Foreskin keratinocyte (primary cell): ENCODE measurements at places on chromosomes 5 and 9.
A peak's percentile ranks its signal among the peaks of the same experiment; 100 is the strongest.

- no peak for DNase-seq
Measured at GRCh38 chr9:91905991-91906469, 44.0 kb downstream of the ROR2 start.

DNA sequence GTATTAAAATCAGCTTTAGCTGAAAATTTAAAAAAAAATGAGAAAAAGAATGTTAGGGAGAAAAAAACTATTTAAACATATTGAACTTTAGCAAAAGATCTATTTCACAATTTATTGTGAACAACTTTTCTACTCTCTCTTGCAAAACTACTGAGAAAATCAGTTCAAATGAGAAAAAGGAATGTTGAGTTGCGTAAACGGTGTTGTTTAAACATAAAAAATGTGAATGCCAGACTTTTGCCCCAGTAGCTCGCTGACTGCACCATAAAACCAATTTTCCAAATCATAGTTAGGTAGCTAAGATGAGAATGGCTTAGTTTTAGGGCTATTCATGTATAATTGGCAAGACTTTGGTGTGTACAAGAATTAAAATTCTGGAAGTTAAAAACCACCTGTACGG lies 13.4 kb upstream of the RAD23B start:
- no peak for DNase-seq

DNA sequence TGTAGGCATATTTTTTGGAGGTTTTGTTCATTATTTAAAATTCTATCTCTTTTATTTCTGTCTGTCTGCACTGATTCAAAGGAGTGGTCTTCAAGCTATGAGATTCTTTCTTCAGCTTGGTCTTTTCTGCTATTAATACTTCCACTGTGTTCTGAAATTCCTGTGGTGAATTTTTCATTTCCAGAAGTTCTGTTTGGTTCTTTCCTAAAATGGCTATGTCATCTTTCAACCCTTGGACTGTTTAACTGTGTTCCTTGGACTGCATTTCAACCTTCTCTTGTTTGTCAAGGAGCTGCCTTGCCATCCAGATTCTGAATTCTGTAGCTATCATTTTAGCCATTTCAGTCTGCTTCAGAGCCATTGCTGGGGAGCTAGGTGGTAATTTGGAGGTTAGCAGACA lies 76.3 kb downstream of the CERT1 start:
- DNase-seq: no peak

DNA sequence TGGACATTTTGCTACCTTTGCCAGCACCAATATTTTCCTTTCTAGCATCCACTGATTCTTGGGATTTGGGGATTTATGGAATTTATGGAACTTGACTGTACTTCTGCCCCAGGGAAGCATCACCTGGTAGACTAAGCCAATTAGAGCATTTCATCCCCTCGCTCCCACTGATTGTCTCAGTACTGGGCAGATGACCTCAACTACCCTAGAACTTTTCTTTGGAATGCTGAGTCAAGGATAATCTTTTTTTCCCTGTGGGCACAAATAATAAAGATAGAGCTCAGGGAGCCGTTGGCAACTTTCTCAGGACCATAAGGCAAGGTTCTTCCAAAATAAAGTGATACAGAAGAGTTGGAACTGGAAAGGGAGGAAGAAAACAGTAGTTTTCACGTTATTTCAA lies 438.4 kb downstream of the PLK2 start:
- no peak for DNase-seq

- DNase-seq: no peak
Measured at GRCh38 chr5:127595484-127596368, 53.2 kb upstream of the CTXN3 start.

DNA sequence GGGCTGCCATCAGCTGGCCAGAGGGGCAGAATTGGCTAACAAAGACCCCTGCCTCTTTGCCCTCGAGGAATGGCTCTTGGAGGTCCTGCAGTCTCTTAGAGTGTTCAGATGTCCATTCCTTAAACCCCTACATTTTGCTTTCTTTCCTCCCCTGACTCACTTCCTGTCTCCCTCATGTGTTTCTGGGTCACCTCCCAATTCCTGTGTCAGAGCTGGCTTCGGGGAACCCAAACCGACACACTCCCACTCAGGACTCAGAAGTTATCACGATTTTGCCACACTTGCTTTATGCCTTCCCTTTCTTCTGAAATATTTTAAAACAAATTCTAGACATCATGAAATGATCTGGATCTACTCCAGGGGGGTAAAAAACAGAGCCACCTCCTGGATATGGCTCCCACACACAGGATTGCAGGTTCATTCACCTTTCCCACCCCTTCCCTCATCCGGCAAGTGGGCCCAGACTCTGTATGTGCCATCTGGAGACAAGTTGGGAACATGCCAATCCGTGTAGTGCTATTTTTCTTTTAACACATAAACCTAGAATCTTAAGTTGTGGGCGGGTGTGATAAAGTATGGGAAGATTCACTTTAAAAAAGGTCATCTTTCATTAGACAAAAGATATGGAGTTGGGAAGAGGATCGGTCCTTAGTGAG lies 145.7 kb downstream of the NXNL2 start:
- DNase-seq: no peak

- no peak for DNase-seq
Measured at GRCh38 chr5:10262995-10263394, 12.9 kb downstream of the CCT5 start.

DNA sequence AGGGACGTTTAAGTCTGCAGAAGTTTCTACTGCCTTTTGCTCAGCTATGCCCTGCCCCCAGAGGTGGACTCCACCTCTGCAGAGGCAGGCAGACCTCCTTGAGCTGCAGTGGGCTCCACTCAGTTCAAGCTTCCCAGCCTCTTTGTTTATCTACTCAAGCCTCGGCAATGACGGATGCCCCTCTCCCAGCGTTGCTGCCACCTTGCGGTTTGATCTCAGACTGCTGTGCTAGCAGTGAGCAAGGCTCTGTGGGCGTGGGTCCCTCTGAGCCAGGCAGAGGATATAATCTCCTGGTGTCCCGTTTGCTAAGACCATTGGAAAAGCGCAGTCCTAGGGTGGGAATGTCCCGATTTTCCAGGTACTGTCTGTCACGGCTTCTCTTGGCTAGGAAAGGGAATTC lies 2188.5 kb upstream of the WWC1 start:
- DNase-seq: no peak

GRCh38 chr9:15240927-15241326 lies 66.1 kb downstream of the TTC39B start:
- DNase-seq: no peak

DNA sequence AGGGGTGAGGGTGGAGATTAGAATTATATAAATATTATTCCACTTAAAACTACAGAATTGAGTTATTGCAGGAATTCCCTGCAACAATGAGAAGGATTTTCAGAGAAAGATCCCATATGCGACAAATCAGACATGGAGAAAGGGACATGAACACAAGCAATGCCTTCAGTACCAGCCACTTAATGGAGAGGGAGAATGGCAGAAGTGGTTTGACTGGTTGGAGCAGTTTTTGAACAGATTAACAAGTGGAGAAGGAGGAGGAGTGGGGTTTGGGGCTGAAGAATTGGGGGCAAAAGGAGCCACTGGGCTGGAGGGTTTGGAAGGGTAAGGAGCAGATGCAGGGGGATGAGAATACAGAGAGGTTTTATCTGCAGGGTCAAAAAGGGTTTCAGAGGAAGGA lies 620.9 kb upstream of the PTPRD start:
- no peak for DNase-seq

GRCh38 chr9:98135938-98136337 lies 16.9 kb upstream of the TRIM14 start:
- DNase-seq: no peak

GRCh38 chr5:145943674-145944121 lies 7.3 kb downstream of the SH3RF2 start:
- peak; percentile 86 for DNase-seq

DNA sequence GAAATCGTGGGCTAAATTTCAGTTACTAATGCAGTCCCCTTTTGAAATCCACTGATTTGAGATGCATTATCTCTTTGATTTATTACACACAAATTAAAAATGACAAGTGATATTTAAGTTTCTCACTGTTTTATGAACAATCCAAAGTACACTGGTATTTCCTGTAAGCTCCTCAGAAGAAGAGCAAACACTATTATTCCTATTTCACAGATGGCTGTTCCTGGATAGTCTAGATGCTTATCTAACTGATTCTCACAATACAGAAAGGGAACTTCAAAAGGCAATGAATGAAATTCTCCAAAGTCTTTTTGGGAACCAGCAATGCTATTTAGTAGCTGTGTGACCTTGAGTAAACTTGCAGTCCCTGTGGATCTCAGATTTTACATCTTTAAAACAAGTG lies 404.7 kb upstream of the DAB2 start:
- no peak for DNase-seq

- DNase-seq: no peak
Measured at GRCh38 chr5:34061993-34062392, 19.0 kb upstream of the C1QTNF3 start.

DNA sequence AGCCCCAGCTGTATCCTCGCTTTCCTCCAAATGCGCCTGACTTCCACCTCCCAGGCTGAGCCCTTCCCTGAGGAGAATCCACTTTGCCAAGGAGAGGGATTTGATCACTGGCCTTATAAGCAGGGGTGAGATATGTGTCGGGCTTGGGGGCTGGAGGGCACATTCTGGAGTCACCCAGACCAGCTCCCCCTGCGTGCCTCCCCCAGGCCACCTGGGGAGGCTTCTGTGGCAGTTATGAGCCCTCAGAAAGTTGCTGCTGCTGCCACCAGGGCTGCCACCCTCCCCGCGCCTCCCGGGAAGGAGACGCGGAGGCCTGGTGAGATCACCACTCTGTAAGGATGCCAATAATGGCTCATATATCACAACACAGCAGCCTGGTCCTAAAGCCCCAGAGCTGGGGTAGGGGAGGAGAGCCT lies 211.5 kb downstream of the PAPPA start:
- DNase-seq: no peak

- DNase-seq: no peak
Measured at GRCh38 chr5:62600560-62601252, 22.1 kb downstream of the LRRC70 start.

- peak; percentile 9 for DNase-seq
Measured at GRCh38 chr5:44365345-44365744, 23.9 kb downstream of the FGF10 start.

DNA sequence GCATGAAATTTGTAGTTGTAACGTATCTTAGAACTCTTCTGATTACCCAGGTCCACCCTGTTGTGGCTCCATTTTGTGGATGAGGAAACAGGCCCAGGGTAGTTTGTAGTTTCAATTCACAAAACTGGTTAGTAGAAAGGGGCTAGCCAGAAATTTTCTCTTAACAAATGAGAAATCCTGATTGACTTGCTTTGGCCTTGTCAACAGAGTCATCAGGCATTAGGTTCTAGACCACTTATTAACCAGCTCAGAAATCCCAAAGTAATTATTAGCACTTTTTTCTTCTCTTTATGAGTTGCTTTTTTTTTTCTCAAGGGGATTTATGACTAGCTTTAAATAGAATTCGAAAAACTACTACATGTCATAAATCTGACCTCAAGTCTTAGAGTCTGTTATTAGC lies 160.2 kb downstream of the SH3GL2 start:
- no peak for DNase-seq

GRCh38 chr5:97142521-97143254 lies at the start of gene LIX1:
Gene LIX1 (minus strand): TSS chr5:97142611. CDS start chr5:97142576, 35 bp downstream.
- DNase-seq: peak; percentile 29

DNA sequence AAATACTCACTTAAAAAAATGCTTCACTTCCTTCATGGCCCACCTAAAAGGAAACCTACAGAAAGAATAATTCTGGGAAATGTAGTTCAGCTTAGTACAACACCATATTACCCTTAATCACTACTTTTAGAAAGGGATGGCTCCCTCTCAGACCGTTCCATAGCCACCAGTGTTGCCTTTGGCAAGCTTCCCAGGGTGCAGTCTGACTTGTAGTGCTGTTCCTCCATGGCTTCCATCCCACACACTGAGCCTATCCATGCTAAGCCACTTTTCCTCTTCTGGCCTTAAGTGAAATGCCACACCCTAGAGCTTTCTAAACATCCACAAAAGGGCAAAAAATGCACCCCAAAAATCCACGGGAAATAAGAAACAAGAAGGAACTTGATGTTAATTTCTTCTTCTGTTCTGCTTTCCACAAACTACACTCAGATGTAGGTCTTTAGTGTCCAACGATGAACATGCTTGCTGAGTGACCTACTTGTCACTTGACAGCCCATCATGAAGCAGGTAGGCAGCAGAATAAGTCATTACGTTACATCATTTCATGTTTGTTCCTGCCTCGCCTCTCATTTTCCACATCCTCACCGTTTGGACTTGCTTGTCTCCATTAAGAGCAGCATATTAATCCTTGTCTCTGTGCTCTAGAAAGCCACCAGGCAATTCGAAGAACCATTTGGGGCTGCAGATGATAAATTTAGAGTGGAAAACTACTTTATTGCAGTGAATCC lies 391.1 kb upstream of the GRAMD2B start:
- no peak for DNase-seq

DNA sequence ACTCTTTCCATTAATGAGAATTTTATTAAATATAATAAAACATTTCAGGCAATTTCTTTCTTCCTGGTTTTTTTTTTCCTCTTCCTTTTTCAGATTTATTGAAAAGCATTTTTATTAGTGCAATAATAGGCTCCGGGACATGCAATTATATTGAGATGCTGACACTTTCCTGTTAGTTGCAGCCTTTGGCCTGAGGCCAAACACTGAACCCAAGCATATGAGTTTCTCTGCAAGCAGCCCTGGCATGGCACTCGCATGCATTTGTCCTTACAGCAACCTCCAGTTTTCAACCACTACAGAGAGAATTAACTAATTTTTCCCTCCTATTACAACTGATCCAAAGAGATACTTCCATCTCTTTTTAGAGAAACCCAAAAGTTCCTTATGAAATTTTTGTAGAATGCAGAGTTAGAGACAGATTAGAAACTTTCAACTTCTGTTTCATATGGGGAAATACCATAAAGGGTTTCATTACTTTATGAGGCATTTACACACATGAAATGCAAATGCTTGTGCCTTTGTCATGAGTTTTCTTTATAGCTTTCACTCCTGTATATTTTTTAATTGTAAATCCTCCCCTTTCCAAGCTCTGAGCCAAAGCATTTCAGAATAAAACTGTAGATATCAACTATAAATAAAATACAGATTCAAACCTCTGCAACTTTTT lies 183.0 kb downstream of the CETN3 start:
- no peak for DNase-seq

- DNase-seq: no peak
Measured at GRCh38 chr5:76679231-76679630, 36.7 kb upstream of the F2R start.

DNA sequence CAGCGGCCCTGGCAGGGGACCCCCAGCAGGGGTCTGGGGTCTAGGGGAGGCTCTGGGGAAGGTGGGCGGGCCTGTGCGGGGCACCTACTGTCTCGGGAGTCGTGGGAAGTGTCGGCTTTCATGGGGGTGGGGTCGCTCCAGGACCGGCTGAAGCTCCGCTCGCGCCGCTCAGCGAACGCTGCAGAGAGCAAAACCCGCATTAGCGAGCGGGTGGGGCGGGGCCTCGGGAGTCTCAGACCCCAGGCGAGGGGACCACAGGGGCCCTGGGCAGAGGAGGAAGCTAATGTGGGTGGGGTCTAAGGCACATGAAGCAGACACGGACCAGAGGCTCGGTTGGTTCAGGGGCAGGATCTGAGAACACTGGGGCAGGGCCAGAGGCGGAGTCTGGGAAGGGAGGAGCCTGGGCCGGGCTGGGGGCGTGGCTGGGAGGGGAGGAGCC lies 5.5 kb downstream of the NSMF start:
- DNase-seq: no peak

- DNase-seq: no peak
Measured at GRCh38 chr9:99515895-99516656, 294.0 kb downstream of the SEC61B start.

GRCh38 chr5:115475788-115476187 lies 68.8 kb downstream of the FEM1C start:
- DNase-seq: no peak

- no peak for DNase-seq
Measured at GRCh38 chr5:97009921-97010320, 74.0 kb downstream of the LNPEP start.

- no peak for DNase-seq
Measured at GRCh38 chr5:161847941-161848391, at the start of gene GABRA1. Gene GABRA1 (plus strand): TSS chr5:161848120. CDS start chr5:161850811, 2,691 bp downstream.
